ENCODE measurements at places on chromosomes 6 and 20.
A peak's percentile ranks its signal among the peaks of the same experiment; 100 is the strongest.

DNA sequence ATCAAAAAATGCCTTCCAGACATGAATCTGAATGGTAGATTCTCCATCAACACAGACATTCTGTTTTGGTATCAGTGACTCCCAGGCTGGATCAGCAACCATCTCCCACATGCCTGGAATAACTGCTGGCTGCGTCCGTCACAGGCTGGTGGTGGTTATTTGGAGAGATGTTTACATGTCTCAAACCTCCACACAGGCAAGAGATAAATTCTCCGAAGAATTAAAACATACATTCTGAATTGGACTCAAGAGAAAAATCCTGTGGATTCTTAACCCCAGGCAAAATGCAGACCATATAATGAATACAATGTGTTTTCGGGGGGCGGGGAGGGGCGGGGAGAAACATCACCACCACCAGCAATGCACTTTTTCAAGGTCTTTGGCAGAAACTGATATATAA, 108.2 kb downstream of the THBS2 start:
- no peak for DNase-seq

GRCh38 chr20:57148263-57148662, 118.2 kb downstream of the BMP7 start:
- DNase-seq: no peak

DNA sequence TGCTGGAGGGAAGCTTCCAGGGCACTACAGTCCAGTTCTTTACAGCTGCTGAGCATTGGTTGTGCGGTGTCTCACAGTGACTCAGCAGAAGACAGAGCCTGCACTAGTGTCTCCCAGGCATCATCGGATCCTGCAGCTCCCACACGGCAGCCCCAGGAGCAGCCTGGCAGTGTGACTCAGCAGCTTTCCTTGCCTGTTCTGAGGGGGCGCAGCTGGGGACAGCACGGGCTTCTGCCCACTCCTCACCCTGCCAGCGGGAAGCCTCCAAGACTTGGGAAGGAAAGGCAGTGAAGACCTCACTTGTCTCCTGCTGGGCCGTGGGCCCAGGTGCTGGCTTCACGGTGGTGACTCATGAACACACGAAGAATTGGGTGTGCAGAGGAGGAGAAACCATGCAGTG, 165.4 kb downstream of the SYNDIG1 start:
- no peak for DNase-seq

GRCh38 chr6:33492093-33492492, 37.7 kb downstream of the ZBTB9 start:
- DNase-seq: no peak

GRCh38 chr6:167937948-167938911, 59.2 kb upstream of the KIF25 start:
- no peak for DNase-seq

- peak; percentile 1 for DNase-seq
Measured at GRCh38 chr6:135440087-135440792, 57.3 kb downstream of the AHI1 start.

- DNase-seq: no peak
Measured at GRCh38 chr6:161017766-161018564, 26.4 kb downstream of the MAP3K4 start.

DNA sequence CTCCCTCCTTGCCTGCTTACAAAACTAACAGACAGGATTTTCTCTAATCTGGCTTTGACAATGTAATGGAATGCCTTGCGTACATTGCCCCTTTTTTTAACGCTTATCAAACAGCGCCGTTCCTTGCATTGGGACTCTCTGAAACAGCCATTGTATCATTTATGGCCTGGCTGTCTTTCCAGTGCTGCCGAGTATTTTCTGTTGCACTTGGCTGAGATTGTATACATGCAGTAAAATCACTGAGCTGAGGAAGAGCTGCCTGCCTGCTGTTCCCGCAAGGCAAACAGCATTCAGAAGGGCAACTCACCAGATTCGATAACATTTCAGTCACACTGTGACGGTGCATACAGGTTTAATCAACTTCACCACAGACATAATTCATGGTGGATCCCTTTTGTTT, 106.0 kb downstream of the SH3BGRL2 start:
- DNase-seq: no peak

- DNase-seq: no peak
Measured at GRCh38 chr6:165835410-165835851, 172.4 kb upstream of the PDE10A start.

DNA sequence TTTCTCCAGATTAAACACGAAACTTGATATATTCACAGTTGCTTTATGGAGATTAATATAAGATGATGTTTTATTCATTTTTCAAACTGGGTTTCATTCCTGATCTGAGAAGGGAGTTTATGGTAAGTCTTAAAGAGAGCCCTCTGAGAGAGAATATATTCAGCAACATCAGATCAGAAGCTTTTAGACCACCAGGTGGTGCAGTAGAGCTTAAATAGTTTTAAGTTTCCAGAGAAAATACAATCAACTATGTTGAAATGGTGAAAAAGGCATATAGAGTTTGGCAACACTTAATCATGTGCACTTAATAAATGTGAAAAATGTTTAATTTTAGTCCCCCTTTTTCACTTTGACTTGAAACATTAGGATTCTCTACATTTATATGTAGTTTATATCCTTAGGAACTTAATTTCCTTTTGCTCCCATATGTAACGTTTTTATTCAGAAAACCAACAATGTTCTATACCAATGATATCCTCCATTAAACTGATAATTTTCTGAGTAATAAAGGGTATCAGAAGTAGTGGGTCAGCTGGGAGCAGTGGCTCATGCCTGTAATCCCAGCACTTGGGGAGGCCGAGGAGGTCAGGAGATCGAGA, 86.4 kb upstream of the CLDN20 start:
- DNase-seq: peak; percentile 67

DNA sequence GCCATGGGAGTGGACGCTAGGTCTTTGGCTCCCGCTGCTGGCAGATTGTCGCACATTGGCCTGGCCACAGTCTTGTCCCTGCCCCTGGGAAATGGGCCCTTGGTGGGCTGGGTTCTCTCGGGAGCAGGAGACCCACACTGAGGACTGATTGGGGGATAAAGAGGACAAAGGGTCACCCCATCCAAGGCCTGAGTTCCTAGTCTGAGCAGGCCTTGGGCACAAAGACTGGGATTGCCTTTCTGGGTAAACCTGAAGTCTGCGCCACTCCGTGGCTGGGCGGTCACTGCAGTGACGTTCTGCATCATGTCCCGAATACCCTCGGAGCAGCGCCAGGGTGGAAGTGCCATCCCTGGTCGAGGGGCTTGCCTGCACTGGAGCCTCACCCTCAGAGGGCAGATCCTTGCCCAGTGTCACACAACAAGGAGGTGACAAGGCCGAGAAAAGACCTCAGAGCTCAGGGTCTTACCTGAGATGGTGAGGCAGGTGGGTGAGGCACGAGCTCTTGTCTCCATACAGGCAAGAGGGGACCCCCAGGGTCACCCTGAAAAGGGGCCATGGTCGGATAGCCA, 36.1 kb upstream of the ZBP1 start:
- DNase-seq: no peak

GRCh38 chr20:53276143-53276542, 304.0 kb downstream of the TSHZ2 start:
- DNase-seq: no peak

DNA sequence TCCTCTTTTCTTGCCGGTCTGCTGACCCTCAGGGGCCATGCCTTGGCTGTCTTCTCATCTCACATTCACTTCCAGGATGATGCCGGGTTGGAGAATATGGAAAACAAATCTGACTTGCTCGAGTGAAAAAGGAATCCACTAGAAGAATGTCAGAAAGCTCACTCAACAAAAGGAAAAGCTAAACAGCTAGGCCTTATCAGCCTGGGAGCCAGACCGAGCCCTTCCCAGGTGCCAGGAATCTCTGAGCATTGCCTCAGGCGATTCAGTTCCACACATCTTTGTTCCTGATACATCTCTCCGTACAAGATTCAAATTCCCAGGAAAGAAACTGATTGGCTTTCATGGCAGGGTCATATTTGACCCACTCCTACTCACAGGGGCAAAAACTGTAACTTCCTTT, 9.2 kb upstream of the OSER1 start:
- no peak for DNase-seq

DNA sequence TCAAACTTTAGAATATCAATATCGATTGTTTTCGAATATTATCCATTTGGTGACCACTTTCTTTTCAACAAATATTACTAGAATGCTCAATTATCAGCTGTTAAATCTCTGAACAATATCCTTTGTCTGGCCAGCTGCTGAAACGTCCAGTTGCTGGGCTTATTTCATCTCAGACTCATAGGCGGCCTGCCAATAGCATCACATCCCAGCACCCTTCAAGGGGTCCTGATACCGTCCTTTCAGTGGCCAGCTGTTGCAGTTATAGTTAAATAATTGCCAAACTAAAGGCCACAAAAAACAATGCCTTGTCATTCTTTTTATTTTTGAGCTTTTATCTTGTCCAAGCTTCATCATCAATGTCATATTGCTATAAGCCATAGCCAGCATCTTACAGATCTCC, 1006.8 kb upstream of the MANEA start:
- no peak for DNase-seq

GRCh38 chr6:217048-217659, 75.1 kb upstream of the DUSP22 start:
- DNase-seq: no peak

- DNase-seq: peak; percentile 74
Measured at GRCh38 chr6:37137201-37138090, 32.5 kb upstream of the PIM1 start.

Measured in CD4-positive, alpha-beta T cell treated with Interleukin-15 for 4 hours (primary cell).